ENCODE measurements at places on chromosomes 5 and 9.

- DNase-seq = no peak
Observed at GRCh38 chr5:154962494-154962893, 21.6 kb downstream of the MRPL22 start.

DNA sequence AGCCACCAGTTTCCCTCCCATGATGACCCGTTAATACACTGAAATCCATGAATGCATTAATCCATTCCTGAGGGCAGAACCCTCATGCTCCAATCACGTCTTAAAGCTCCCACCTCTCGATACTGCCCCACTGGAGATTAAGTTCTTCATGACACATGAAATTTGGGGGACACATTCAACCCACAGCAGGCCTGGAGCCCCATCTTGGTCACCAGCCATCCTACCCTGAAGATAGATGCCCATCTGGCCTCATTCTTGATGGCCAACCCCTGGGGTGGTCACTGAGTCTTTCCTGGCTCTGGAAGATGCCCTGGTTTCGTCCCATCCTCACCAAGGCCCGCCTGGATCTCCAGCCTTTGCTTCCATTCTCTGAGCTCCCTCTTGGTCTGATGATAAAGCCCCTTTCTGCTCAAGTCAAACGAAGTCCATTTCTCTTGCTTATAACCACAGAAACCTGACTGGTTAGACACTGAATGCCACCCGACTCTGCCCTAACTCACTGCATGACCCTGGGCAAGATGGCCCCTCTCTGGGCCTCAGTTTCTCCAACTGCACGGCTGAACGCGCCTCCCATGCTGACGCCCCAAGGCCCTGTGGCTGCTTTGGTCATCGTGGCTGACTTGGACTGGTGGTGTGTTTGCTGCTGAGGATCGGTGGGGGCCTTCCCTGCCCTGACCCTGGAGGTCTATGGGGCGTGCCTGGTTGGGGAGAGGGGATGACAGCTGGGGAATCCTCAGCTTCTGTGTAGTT lies 138.4 kb upstream of the IER5L start:
- DNase-seq = no peak

DNA sequence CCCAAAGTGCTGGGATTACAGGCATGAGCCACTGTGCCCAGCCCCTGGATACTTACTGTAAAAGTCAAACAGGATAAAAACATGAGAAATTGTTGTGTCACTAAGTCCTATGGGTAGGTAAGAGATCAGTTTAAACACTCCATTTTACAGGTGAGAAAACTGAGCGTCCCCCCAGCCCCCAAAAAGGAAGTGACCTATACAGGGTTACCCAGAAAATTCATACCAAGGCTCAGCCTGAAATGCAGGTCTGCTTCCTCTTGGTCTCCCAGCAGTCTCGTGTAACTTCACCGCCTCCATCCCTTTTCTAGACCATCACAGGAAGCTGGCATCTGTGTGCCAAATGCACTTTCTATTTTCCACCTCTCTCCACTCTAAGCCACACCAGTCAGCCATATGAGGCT lies 57.2 kb downstream of the TMOD1 start:
- DNase-seq = no peak

DNA sequence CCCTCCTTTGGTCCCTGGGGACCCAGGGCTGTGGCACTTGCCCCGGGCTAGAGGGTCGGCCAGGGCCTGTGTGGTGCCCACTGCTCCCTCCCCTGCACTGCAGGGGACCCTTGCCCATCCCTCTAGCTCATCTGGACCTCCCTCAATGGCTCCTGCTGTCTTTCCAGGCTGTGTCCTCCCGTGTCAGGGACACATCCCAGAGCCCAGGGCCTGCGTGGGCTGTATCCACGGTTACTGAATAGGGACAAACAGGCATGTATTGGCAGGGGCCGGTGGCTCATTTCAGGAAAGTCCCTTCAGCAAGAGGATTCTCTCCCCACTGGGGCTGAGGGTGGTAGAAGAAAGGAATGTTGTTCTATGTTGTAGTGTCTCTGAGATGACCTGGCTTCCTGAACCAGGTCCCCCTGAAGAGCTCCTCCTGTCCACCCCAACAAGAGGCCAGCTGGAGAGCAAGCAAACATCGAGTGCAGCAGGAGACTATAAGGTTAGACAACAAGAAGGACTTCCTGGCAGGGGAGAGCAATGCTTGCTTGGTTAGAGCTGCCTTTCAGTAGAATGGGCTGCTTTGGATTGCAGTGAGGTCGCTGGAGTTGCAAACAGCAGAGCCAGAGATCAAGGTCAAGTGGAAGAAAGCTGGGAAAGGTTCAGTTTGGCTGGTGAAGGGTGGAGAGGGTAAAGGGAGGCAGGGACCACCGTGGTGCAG lies 1.0 kb upstream of the CRB2 start:
- no peak for DNase-seq

GRCh38 chr5:153237671-153238332 lies 252.7 kb upstream of the GRIA1 start:
- DNase-seq = no peak

- no peak for DNase-seq
Observed at GRCh38 chr5:44546286-44546685, 157.1 kb upstream of the FGF10 start.

- DNase-seq = no peak
Observed at GRCh38 chr5:180519098-180519497, 24.9 kb downstream of the CNOT6 start.

GRCh38 chr5:1831257-1831656 lies 30.1 kb downstream of the NDUFS6 start:
- no peak for DNase-seq

DNA sequence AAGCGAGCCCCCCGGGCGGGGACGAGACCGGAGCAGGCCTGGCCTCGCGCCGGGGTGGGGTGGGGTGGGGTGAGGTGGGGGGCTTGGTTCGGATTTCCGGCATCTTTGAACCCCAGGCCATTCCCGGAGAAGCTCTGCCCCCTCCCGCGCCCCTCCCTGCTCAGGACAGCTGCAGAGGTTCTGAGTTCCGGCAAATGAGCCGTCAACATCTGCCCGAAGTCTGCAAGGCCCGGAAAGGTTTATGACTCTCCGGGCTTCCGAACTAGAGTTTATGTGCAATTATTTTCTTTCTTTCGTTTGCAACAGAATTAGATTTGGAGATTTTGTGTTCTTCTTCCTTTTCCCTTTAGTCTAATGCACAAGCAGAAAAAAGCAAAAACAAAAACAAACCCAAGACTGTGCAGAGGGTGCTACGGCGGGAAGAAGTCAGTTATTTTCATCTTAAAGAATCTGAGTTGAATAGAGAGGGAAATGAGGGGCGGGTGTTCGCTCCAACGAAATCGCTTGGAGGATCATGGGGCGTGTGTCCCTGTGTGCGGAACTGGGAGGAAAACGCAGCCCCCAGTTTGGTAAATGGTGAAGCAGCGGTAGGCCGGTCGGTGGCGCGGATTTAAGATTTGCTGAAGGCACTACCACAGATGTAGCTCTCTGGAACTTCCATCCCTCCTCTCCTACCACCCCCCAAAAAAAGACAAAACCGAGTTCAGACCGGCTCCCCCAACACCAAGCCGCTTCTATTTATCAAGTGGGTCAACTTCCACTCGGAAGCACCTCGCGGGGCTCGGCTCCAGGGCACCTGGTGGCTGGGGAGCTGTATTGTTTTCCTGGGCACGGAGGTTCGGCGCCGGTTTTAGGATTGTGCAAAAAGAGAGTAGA lies 4.8 kb downstream of the LHX2 start:
- no peak for DNase-seq
